A549 treated with dexamethasone at 1 μM for 4 hours (cell line): ENCODE measurements at places on chromosomes 16 and 17. TPM values are rescaled to one million over a fixed set of nuclear protein-coding genes. Genes with fewer than 3 reads are reported as not detected.

ARL5C gene
- not detected in 5 replicates for total RNA-seq

KRTAP2-1 gene
- not detected in 5 replicates for total RNA-seq

CD2BP2 gene
- 63.4 to 68.7 TPM (median 64.9 TPM) in 5 replicates for total RNA-seq

KLHL10 gene
- total RNA-seq = 0.06 to 0.11 TPM (median 0.09 TPM) in 4 of 5 replicates, not detected in the other

KREMEN2 gene
- total RNA-seq = 0.95 to 2.0 TPM (median 1.9 TPM) in 5 replicates

IL34 gene
- total RNA-seq = 0.33 to 0.69 TPM (median 0.39 TPM) in 5 replicates

FBXO39 gene
- total RNA-seq = 0.05 TPM in 1 of 5 replicates, not detected in the others

CHP2 gene
- 0.05 TPM in 1 of 5 replicates, not detected in the others for total RNA-seq

MAP2K6 gene
- total RNA-seq = 5.5 to 7.4 TPM (median 6.5 TPM) in 5 replicates

ZFHX3 gene
- 9.2 to 19.6 TPM (median 16.7 TPM) in 5 replicates for total RNA-seq

SLFN12 gene
- total RNA-seq = 0.06 TPM in 1 of 5 replicates, not detected in the others

CA7 gene
- total RNA-seq = 0.08 TPM in 1 of 5 replicates, not detected in the others

TPSB2 gene
- 0.12 TPM in 1 of 5 replicates, not detected in the others for total RNA-seq

C1QTNF8 gene
- total RNA-seq = 0.05 TPM in 1 of 5 replicates, not detected in the others

FOXL1 gene
- 1.4 to 2.2 TPM (median 2.0 TPM) in 5 replicates for total RNA-seq

WIPF2 gene
- 17.0 to 29.3 TPM (median 26.2 TPM) in 5 replicates for total RNA-seq

PLLP gene
- 1.1 to 1.5 TPM (median 1.2 TPM) in 5 replicates for total RNA-seq

FOXF1 gene
- 0.02 to 0.03 TPM in 2 of 5 replicates, not detected in the others for total RNA-seq

TNFRSF17 gene
- total RNA-seq = not detected in 5 replicates

TRPV3 gene
- total RNA-seq = 0.19 to 0.38 TPM (median 0.32 TPM) in 5 replicates

BEAN1 gene
- 4.7 to 8.5 TPM (median 6.1 TPM) in 5 replicates for total RNA-seq

FOXC2 gene
- 4.6 to 6.4 TPM (median 5.5 TPM) in 5 replicates for total RNA-seq

CACNG5 gene
- total RNA-seq = 0.11 TPM in 1 of 5 replicates, not detected in the others

KCNAB3 gene
- 1.2 to 3.0 TPM (median 2.5 TPM) in 5 replicates for total RNA-seq

PERCC1 gene
- total RNA-seq = not detected in 5 replicates

IRX3 gene
- 5.2 to 8.1 TPM (median 7.0 TPM) in 5 replicates for total RNA-seq
